Right cardiac atrium (tissue), 5 donors: ENCODE measurements at places on chromosomes 1 and 21. TPM values are rescaled to one million over a fixed set of nuclear protein-coding genes. Genes with fewer than 3 reads are reported as not detected.
A peak's percentile ranks its signal among the peaks of the same experiment; 100 is the strongest.

DNA sequence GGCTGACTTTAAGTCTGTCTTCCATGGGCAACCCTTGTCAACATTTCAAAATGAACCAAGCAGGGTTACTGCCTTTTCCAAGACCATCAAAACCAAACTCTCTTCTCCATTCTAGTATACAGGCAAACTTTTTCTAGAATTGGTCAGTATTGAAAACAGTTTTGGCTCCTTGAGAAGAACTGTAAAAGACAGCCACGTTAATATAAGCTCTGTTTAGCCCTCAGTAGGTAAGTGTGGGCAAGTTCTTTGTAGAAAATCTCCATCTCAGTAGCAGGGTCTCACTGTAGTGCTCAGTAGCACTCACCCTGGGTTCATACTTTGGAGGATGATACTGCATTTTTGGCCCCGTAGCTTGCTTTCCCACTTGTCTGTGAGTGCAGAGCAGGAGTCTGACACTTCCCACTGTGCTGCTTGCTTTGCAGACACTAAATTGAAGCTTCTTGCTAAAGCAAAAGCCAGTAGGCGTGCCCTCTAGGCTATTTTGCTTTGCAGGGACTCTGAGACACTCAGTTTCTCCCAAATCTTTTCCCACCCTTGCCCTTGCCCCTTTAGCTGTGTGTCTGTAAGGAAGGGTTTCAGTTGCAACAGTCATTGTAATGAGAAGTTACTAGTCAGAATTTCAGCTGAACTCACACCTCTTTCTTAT lies 34.3 kb upstream of the CACYBP start:
- no peak for DNase-seq

DNA sequence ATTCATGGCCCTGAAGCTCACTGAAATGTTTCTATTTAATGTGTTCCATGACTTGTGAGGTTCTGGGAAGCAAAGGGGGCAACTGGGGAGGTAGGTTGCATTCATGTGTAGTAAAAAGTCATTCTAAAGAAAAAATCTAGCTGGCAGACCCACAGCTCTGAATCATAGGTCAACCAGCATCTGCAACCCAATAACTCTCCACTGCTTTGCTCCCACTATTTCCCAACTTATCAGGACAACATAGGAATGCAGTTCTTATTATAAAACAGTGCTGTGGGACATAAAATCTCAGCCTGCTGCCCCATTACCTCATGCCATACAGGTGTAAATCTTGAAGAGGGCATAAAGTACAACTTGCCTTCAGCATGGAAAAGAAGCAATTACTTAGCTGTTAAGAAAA lies 576.1 kb upstream of the PTBP2 start:
- no peak for DNase-seq

DNA sequence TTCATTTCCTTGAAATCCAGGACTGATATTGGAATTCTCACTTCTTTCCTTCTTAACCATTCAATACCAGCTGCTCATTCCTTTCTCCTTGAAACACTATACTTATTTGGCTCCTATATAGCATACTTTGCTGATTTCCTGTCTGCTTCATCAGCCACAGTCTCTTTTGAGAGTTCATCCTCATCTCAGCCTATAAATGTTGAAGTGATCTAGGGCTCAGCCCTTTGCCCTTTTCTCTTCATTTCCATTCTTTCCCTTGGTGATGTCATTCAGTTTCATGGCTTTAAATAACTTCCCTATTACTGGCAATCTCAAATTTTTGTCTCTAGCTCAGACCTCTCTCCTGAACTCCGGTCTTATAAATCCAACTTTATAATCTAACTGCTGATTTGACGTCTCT lies 24.1 kb upstream of the RABGAP1L start:
- no peak for DNase-seq

DNA sequence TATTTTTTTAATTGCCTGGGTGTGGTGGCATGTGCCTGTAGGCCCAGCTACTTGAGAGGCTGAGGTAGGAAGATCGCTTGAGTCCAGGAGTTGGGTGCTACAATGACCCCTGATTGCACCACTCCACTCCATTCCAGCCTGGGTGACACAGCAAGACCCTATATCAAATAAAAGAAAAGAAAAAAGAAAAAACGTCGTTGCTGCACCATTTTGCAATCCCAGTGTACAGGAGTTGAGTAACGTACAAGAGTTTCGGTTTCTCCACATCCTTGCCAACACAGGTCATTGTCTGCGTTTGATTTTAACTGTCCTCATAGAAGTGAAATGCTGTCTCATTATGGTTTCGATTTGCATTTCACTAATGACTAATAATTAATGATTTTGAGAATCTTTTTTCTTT lies 7.9 kb downstream of the ZNF684 start:
- no peak for DNase-seq

GRCh38 chr1:203072911-203073310 lies 12.9 kb downstream of the MYOG start:
- no peak for DNase-seq

DNA sequence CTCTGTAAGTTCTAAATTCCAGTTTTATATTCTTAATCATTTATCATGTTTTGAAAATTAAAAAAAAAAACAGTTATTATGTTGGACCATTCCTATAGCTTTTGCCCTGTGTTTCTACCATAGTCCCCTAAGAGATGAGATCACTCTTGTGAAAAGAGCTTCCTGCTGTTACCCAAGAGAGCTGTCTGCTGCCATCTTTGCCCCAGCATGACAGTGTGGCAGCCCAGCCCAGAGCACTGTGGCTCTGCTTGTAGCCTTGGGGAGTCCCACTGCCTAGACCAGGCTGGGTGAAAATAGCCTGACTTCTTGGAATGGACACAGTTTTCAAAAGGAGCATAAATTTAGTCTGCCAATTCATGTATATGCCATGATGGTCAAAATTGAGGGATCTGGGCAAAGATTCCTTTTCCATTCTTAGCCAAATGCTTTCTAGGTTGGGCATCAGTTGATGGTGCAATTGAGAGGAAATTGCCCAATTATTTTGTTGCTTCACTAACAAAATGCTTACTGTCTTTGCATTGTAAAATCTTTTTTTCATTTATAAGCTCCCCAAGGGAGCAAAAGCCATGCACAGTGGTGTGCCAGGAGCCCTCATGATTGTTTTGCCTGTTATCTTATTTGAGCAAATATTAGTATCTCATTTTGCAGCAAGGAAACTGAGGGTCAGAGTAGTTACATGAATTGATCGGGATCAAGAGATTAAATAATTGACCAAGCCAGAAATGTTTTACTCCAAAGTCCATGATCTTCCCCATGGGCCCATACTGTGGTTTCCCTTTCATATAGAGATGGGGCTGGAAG lies 72.8 kb downstream of the ETS2 start:
- DNase-seq: no peak

PGLYRP4 gene
- total RNA-seq: not detected

GRCh38 chr1:151898519-151898991 lies 10.8 kb downstream of the THEM4 start:
- no peak for DNase-seq

DNA sequence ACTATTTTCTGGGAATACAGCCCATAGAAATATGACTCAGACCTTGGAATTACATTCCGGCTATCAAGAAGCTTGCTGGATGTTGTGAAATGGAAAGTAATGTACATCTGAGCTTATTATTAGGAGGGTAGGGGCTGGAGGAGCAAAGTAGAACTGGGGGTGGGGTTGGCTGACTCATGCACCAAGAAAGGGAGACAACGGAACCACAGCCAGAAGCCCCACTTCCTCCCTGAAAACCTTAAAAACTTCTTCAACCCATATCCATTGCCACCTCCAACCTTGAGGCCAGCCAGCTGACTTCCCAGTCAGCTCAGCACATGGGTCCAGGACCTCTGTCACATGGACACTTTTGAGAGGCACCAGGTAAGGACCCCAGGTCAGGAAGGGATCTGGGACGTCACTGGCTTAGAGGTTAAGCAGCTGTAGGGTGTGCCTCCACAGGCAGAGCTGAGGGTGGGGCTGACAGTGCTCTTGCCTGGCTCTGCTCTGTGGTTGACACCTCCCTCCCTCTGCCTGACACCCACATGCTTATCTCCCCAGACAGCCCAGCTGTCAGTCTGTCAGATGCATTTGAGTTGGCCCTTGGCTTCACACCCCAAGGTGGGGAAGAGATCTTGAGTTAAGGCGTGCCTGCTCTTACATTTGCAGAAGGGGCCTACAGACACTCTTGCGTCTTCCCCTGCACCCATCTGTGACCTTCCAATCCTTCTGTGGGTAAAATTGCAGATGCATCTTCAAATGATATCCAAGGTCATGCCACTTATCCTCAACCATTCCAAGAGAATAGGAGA lies 5.7 kb upstream of the ZNF683 start:
- DNase-seq: no peak

SLAMF9 gene
- total RNA-seq: not detected

HSF2BP gene
- total RNA-seq: 0.21 TPM

- no peak for DNase-seq
Observed at GRCh38 chr1:56526571-56527174, 52.7 kb downstream of the PLPP3 start.

CD58 gene
- 20.9 TPM for total RNA-seq

DNA sequence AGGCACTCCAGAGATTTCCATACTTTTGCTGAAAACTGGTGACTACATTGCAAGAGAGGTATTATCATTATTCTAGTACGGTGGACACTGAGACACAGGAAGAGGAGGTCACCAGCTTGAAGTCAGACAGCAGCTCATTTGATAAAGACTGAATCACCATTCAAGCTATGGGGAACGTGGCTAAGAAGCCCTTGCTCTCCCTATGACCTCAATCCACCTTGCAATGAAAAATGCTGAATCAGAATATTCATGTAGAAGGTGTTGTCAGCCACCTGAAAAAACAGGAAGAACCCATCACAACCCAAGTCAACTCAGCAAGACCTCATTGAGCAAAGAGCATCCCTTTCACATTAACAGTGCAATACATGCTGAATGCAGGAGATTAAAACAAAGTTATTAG lies 59.0 kb upstream of the FGGY start:
- no peak for DNase-seq

DNA sequence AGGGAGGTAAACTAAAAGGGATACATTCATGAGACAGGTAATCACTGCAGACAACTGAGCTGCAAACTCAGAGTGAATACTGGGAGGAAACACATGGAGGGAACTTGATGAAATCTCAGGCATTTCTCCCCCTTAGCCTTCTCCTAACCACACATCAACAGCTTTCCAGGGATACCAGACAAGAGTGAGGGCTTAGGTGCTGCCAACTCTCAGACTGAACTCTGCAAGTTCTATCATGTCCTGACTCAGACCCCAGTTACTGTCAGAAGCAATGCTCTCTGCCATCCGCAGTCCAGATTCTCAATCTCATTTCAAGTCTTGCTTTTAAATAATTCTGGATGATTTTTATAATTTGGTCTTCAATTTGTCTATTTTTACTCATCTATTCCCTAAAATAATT lies 267.3 kb downstream of the LTN1 start:
- no peak for DNase-seq

- DNase-seq: no peak
Observed at GRCh38 chr1:111139324-111139955, 453 bp downstream of the DRAM2 start.

DNA sequence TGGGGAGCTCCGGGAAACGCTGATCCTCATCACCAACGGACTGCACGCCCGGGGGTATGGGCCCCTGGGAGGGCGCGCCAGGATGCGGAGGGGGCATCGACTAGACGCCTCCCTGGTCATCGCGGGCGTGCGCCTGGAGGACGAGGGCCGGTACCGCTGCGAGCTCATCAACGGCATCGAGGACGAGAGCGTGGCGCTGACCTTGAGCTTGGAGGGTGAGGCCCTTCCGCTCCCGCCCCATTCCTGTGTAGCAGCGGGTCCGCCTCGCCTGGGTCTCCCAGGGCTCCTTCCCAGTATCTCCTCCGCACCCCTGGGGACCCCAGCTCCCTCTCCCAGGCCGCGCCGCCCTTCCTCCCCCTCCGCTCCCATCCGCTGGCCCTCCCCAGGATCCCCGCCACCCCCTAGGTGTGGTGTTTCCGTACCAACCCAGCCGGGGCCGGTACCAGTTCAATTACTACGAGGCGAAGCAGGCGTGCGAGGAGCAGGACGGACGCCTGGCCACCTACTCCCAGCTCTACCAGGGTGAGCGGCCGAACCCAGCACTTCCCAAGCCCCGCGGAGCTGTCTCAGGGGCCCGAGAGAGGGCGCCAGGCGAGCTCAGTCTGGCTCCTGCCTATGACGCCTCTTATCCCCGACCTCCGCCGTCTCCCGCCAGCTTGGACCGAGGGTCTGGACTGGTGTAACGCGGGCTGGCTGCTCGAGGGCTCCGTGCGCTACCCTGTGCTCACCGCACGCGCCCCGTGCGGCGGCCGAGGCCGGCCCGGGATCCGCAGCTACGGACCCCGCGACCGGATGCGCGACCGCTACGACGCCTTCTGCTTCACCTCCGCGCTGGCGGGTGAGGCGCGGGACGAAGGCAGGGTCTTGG lies 5.0 kb downstream of the HAPLN2 start:
- DNase-seq: peak; percentile 79

- DNase-seq: no peak
Observed at GRCh38 chr1:172939475-172939874, 111.3 kb downstream of the TNFSF18 start.

GRCh38 chr1:85319491-85319890 lies 43.1 kb upstream of the BCL10 start:
- no peak for DNase-seq

GRCh38 chr1:150928286-150928685 lies 2.1 kb downstream of the SETDB1 start:
- DNase-seq: no peak

- no peak for DNase-seq
Observed at GRCh38 chr1:192529031-192529755, 46.4 kb upstream of the RGS1 start.

DNA sequence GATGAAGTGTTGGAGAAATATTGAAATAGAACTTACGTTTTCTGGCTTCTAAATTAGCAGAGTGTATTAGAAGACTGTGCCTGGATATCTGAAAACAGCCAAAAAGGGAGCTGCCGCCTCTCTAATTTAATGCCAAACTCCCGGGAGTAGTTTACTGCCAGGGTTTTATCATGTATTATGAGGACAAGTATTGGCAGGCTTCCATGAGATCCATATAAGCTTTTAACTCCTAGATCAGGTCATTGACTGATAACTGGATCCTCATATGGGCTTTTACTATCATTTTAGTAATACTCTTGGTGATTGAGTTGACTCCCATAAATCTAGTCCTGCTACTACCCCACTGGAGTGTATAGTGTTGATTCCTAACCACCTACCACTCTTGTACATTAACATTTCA lies 178.4 kb upstream of the CXADR start:
- no peak for DNase-seq

DNA sequence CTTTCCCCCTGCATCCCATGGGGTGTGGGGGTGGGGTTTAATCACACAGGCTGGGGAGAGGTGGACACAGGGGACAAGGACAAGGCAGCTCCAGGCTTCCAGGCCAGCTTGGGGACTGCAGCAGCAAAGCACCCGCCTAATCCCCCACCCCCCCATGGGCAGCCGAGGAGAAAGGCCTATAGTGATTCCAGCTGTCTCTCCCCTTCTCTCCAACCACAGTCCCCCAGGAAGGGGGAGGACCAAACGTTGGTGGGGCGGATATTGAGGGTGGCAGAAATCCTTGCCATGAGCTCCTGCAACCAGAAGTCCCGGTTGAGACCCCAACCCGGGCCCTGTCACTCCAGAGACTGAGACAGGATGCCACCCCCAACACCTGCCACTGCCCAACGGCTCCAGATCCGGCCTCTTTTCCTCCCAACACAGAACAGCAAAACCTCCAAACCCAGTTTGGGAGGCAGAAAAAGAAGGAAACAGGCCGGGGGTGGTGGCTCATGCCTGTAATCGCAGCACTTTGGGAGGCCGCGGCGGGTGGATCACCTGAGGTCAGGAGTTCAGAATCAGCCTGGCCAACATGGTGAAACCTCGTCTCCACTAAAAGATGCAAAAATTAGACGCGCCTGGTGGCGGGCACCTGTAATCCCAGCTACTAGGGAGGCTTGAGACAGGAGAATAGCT lies 1.7 kb downstream of the EPHA2 start:
- peak; percentile 62 for DNase-seq
